ENCODE measurements at places on chromosomes 2 and 18. TPM values are rescaled to one million over a fixed set of nuclear protein-coding genes. Genes with fewer than 3 reads are reported as not detected.

GRCh38 chr2:109331896-109332848, 203.2 kb downstream of the SH3RF3 start:
- no peak for DNase-seq

Gene AKAIN1
- not detected for polyA plus RNA-seq

Gene IGFBP5
- 267 TPM for polyA plus RNA-seq

DNA sequence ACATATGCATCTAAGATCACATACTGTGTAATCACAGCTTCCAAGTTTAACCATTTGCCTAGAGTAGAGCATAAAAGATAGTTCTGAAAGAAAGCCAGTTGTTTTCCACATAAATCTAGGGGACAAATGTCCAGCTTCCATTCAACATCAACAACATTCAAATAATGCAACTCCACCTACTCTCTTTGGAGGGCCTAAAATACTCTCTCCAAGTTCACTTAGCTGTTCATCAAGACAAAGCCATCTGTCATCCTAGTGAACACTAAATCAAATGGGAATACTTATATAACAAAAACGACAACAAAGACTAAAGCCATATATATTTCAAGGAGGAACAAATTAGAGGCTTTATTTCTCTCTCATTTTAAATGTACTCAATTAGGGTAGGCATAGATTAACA, 221.5 kb upstream of the CDH2 start:
- no peak for DNase-seq

Gene NCKAP1
- polyA plus RNA-seq = 117 TPM

DNA sequence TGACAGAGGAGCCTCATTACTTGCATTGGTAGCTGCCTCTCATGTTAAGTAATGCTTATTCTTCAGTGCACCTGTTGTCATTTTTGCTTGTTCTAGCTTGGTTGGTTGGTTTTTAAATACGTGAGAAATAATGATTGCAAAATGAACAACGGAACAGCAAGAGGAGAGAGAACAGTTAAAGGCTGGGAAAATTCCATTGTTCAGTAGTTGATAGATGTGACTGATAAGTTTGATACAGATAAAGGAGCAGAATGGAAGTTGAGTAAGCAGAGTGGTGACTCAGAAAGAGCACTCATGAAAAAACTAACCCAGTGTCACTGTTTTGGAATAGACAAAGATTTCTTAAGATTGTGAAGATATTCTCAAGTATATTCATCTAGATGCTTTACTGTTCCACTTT, 50.5 kb downstream of the MTA3 start:
- no peak for DNase-seq

DNA sequence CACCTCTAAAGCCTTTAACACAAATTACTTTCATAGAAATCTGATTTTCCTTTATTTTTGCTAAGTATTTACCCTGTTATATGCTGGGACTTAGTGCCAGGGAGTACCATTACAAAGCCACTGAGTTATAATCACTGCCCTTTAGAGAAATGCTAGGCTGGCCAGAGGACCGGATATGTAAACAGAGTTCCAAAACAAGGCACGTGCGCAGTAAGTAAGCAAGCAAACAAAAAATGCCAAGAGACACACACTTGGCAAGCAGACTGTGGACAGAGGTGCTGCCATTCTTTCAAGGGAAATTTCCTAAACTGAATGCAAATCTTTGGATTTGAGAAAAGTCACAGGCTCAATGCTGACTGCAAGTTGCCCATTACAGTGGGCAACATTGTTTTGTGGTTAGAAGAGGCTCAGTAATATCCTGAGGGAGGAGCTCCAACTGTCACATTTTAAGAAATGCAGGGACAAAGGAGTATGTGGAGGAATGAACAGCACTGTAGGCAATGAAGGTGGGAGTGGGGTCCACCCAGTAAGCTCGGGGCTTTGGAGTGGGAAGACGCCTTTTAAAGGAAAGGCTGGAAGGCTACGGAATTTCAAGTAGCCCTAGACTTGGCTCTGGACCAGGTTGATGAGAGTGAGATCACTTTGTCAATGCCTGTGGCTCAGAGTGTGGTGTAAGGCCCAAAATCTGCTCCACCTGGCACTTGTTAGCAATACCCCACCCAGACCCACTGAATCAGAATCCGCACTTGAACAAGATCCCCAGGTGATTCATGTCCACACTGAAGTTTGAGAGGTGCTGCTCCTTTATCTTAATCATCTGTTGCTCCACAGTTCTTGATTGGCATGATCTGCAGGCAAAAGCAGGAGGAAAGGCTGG, 2.1 kb upstream of the PARD6G start:
- no peak for DNase-seq

DNA sequence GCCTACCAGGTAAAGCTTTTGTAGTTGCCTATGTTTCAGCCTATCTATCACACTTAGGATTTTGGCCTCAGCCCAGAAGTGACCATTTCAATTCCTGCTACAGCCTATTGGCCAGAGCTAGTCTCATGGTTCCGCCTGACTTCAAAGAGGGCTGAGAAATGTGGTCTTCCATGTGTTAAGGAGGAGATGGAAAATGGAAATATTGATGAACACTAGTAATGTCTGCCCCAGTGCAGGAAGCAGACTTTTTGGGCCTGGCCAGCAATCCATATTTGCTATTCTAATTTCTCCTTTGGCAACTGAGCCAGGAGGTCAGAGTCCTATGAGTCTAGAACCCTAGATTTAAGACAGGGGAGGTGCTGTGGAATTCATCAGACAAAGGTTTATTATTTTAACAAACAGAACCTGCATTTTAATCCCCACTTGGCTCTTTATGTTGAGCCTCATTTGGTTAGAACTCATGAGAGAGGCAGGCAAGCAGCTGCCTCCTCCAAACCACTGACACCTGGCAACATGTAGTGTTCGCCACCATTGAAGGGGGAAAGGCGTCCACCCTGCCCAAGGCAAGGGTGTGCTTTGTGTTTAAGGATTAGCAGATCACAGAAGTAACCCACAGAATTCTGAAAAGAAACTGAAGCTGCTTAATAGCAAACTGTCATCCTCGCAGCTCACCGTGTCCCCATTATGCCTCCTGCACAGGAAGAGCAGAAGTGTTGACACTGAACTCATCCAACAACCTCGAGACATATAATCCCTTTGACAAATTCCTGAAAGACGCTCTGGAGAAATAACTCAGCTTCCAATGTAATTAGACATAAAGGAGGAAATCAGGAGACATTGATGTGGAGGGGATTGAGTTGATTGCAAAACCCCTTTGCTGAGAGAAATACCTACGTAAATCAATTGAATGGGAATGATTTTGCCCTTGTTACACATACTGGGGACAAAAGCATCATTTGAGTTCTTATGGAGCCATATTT, 47.7 kb upstream of the SCG2 start:
- no peak for DNase-seq

DNA sequence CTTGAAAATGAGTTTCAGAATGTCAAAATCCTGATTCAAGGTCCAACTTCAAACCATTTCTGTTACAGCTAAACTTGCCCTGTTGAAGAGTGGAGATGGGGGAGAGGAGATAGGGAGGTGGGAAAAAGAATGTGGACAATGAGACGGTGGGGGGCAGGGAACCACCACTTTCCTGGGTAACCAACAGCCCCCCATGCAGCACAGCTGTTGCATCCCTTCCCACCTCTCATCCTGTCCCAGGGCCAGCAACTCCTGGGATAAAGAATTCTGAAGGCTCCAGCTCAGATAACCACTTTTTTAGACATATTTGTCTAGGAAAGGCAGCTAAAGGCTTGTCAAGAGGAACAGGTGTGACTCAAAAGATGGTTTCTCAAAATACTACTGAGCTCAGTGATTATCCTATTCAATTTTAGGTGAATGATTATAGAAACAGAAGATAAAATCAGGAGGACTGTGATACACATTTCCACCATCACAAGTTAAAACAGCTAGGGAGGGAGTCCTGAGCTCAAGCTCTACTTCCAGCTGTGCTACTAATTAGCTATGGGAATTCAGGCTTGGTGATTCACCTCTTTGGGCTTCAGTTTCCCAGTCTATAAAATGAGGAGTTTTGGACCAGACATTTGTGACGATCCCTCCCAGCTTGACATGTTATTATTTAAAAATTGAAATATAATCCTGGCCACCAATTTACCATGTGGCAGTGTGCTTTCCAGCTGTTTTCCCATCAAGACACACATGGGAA, 36.3 kb downstream of the HDHD2 start:
- DNase-seq = no peak

GRCh38 chr2:219119422-219120043, 41.1 kb downstream of the NHEJ1 start:
- peak; percentile 54 for DNase-seq

DNA sequence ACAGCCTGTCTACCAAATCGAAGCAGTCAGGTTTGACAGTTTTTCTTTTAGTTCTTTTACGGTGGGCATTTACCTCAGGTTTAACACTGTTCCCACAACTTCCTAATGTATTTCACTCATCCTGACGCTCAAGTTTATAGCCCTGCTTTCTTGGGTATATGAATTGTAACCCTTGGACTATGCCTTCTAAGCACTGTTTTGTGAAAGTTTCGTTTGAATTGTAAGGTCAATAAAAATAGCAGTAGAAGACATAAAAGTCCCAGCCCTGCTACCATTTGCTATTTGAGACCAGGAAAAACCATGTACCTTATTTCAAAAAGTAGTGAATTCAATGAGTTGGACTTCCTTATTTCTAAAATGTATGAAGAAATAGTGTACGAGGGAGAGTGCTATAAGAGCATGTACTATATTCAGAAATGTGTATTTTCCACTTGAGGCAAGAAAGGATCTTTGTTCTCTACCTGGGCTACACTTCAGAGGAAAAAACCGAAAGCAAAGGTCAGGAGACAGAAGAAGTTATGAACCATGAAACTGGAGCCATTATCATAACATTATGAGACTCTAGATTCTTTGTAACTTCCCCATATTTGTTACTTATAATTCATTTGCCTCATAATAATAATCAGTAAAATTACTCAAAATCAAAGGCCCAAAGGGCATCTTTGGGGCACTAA, 1.9 kb upstream of the ZC3H15 start:
- DNase-seq = no peak

GRCh38 chr2:100776445-100776844, 43.5 kb upstream of the NPAS2 start:
- no peak for DNase-seq

Gene PDK1
- polyA plus RNA-seq = 9.4 TPM

DNA sequence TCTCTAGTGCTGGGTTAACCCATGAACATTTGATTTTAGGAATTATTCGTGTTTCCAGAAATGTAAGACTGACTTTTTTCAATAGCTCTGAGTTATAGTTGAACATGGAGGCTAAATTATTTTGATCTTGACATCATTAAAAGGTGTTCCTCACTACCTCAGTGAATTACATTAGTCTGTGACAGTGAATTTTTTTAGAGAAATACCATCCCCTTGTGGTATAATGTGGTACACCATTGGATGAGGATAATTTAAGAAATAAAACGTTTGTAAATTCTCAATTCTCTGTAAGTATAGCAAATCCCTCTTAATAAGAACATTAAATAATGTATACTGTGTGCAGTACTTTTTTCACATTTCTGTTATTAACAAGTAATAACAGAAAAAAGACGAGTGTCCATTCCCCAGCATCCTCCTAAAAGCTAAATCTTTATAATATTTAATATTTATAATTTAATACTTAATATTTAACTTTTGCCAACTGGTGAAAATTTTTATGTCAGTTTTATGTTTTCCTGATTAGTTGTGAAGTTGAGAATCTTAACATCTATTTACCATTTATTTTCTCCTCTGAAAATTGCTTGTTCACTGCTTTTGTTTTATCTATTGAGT, 70.3 kb upstream of the CWC22 start:
- DNase-seq = peak; percentile 12

DNA sequence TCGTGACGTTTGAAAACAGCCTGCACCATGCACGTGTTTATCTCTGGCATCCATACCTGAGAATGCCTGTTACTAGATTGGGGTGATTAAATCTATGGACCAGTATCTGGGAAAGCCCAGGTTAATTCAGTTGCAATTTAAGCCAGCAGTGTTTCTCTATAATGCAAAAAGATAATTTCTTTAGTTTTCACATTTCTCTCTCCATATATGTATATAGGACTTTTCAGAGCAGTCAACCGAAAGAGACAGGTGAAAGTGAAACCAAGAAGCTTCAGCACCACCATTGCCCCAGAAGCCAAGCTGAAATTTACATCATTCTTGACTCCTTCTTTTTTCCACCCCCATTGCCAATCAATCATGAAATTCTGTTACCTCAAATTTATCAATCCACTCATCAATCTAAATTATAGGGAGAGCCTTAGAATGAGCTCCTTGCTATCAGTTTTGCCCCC, 2.7 kb upstream of the LRP2 start:
- DNase-seq = no peak

DNA sequence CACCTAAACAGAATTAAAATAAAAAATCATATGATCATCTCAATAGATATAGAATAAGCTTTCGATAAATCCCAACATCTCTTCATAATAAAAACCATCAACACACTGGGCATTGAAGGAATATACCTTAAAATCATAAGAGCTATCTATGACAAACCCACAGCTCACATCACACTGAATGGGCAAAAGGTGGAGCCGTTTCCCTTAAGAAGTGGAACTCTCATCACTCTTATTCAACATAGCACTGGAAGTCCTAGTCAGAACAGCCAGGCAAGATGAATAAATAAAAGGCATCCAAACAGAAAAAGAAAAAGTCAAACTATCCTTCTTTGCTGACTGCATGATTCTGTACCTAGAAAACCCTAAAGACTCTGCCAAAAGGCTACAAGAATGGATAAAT, 510.3 kb downstream of the ZNF804A start:
- DNase-seq = no peak

Data from renal pelvis (tissue), 12 donors.